ENCODE measurements at places on chromosomes 6 and 20.

DNA sequence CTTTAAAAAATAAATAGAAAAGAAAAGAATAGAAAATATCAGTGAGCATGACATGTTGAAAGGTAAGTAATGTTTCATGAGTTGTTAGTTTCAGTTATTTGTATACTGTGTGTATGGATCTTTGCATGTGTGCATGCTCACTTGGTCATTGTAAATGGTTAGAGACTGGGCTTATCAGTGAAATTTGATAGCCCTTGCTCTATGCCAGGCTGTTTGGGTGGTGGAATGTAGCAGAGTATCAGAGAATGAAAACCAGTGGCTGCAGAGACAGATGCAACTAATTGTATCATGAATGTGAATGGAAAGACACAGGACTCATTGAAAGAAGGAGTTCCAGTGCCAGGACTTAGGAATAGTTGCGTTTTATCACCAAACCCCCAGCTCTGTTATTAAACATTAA is 4.2 kb downstream of the GSTA2 start:
- DNase-seq: no peak

- DNase-seq: no peak
Observed at GRCh38 chr6:38508894-38509293, 130.8 kb downstream of the BTBD9 start.

GRCh38 chr6:148563066-148563465 is 183.8 kb upstream of the UST start:
- no peak for DNase-seq

GRCh38 chr20:62303340-62304226 is 786 bp downstream of the ADRM1 start:
- no peak for DNase-seq

DNA sequence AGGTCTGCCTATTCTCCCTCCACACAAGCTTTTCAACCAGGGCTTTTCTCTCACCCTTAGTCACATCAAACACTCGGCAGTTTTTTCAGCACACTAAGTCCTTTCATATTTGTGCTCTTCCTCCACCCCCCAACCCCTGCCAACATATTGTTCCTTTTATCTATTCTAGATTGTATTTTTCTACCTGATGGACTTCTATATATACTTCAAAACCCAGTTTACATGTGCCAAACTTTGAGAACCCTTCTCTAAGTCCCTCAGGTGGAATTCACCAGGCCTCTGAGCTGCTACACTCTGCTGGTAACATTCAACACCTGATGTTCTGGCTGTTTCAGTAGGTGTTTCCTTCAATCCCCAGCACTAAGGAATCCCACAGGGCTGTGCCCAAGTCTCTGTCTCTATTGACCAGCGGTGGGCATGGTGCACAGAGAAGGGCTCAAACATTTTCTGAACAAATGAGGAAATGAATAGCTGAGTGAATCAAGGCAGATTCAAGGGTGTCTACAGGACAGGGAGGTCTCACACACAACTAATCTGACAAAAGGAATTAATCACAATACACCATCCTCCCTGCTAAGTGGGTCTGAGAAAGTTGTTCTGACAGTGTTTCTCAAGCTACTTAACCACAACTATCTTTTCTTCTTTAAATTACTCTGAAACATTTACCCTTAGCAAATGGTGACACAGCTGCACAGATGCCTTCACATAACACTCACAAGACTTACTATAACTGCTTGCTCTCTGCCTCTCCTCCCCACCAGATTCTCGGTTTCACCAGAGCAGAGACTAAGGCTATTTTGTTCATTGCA is 166.5 kb downstream of the TSHZ2 start:
- DNase-seq: no peak

DNA sequence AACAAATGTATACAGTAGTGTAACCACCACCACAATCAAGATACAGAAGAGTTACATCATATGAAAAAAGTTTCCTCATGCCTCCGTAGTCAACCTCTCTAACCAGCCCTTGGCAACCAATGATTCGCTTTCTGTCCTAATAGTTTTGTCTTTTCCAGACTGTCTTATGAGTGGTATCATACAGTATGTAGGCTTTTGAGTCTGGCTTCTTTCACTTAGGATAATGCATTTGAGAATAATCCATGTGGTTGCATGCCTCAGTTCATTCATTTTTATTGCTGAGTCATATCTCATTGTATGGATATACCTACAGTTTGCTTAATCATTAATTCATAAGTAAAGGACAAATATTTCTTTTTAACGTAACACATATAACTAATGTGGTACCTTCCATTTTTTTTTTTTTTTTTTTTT is 86.4 kb upstream of the RIPOR2 start:
- no peak for DNase-seq

GRCh38 chr6:169070506-169071176 is 183.0 kb downstream of the THBS2 start:
- DNase-seq: no peak

DNA sequence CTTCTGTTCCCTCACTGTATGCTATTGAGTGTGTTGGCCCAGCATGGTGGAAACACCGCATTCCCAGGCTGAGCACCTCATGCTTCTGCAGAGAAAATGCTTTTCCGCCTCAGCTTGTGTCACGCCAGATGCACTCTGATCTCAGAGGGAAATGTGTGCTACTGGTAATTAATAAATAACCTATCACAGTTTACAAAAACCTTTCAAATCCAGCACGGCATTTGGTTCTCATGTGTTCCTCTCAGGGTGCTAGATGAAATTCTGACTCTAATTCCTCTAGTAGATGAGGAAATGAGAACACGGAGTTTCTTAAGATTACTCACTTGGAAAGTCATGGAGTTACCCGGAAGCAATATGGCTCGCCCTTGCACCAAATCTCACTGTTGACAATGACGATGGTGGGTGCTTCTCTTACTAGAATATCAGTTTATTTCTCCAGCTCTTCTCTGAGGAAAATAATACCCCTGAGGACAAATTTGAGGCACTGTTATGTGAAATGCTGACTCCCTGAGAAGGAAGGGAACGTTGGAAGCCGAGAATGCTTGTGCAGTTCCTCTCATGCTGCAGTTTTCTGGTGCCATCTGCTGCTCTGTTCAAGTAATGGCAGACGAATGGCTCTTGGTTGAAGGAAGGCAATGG is 116.6 kb downstream of the RNF144B start:
- no peak for DNase-seq

GRCh38 chr6:73631849-73632248 is 21.9 kb downstream of the SLC17A5 start:
- no peak for DNase-seq

DNA sequence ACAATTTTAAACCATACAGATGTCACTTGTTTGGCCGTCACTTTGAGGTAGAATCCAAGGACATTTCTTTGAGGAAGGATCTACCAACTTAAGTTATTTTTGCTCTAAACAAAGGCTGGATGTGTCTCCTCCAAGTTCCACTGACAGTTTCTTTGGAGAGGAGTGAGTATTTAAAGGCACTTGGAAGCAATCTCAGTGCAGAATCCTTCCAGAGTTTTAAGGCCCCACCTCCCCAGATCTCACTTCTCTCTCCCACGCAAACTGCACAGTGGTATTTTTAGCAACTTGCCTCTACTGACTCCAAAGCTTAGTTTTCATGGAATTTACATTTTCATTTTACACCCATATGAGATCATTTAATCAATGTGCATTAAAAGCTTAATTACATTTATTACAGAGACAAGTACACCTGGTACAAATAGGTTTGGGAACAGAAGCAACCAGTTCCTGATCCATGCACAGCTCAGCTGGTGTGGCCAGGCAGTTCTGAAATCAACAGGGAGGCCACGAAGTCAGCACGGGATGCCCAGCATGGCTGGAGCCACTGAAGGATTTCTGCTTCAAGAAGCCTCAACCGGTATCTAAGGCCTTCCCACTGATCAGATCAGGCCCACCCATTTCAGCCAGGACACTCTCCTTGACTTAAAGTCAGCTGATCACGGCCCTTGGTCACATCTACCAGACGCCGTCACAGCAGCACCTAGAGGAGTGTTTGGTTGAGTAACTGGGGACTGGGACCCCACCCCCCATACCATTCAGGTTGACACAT is 109.8 kb downstream of the SYCP2 start:
- no peak for DNase-seq

GRCh38 chr6:1865585-1865984 is 255.9 kb downstream of the FOXC1 start:
- DNase-seq: no peak

Measured in SIG-M5 (cell line).